ENCODE measurements at places on chromosomes 7 and 10. TPM values are rescaled to one million over a fixed set of nuclear protein-coding genes. Genes with fewer than 3 reads are reported as not detected.
A peak's percentile ranks its signal among the peaks of the same experiment; 100 is the strongest.

Gene HOXA11
- total RNA-seq: 25.0 TPM

- no peaks in the 10 kb centered on the region for H3K27me3 ChIP-seq
- peaks cover 40% of the 10 kb centered on the region for H3K4me1 ChIP-seq
- no peak for DNase-seq
- peak overlapping the region; percentile 30 for H3K27ac ChIP-seq
These were observed 7.9 kb downstream of the STMP1 start for GRCh38 chr7:135670179-135670578.

GRCh38 chr10:15370856-15371701 is at the start of gene FAM171A1:
FAM171A1 (minus strand) TSS chr10:15371289; CDS start chr10:15371052, 237 bp downstream.
- peak; percentile 73 for DNase-seq
- H3K36me3 ChIP-seq: no peaks in the 10 kb centered on the region
- H3K4me1 ChIP-seq: peaks cover 12% of the 10 kb centered on the region

Gene GARIN1A
- total RNA-seq: 3.0 TPM

DNA sequence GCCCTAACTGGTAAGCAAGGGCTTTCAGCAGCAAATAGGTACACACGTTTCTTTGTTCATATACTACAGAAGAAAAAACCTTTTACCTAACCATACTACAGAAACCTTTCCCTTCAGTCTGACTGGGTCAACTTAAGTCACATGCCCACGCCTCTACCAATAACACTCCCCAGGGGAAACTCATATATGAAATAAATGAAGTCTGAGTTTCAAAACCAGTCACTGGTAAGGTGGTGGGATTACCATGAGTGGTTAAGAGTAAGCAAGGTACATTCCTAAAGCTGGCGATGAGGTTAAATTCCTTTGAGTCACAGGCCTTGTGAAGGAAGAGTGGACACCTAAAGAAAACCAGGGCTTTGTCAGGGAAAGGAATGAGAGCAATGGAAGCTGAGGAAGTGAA is 21.4 kb upstream of the KIF20B start:
- no peaks in the 10 kb centered on the region for H3K4me1 ChIP-seq
- no peak overlapping the region for H3K27ac ChIP-seq
- no peaks in the 10 kb centered on the region for H3K27me3 ChIP-seq
- H3K4me3 ChIP-seq: no peak overlapping the region

GRCh38 chr7:22945584-22945983 is 68.3 kb downstream of the HYCC1 start:
- H3K36me3 ChIP-seq: no peaks in the 10 kb centered on the region
- no peak overlapping the region for H3K27ac ChIP-seq
- H3K27me3 ChIP-seq: no peaks in the 10 kb centered on the region
- H3K4me3 ChIP-seq: no peak overlapping the region
- no peaks in the 10 kb centered on the region for H3K4me1 ChIP-seq
- no peak for DNase-seq

Gene SHH
- not detected for total RNA-seq

Gene BLVRA
- total RNA-seq: 101 TPM

- H3K27me3 ChIP-seq: no peaks in the 10 kb centered on the region
- no peaks in the 10 kb centered on the region for H3K36me3 ChIP-seq
- no peaks in the 10 kb centered on the region for H3K4me1 ChIP-seq
- no peak overlapping the region for H3K4me3 ChIP-seq
These were observed 92.7 kb upstream of the AKR1E2 start for GRCh38 chr10:4733150-4733842.

DNA sequence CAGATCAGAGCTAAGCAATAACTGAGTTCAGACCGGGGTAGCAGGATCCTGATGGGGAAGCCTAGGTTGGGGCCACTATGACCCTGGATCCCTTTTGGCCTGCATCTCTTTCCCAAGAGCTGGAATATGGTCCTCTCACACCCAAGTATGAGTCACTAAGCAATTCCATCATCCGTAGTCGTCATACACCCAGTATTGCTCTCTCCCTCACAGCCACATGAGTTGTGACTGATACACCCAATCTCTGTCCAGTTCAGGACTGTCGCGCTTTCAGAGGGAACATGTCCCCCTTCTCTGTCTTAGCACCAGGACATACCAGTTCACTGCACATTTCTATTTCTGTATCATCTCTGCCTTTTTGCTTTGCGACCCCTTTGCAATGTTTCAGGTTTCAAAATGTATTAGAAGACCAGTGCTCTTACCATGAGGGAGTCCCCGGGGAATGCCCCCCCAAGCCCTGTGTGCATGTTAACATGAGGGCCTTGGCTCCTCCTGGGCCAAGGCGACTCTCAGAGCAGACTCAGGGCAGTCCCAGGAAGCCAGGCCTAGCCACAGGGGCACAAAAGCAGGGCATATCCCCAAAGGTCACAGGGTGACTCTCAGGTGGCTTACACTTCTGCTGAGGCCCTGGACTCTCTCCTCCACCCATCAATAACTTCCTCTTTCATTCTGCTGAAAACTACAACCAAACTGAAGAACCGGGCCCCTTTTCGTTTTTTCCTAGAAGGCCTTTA is 75.3 kb upstream of the SAMD8 start:
- H3K4me1 ChIP-seq: no peaks in the 10 kb centered on the region
- peaks cover under 1% of the 10 kb centered on the region for H3K36me3 ChIP-seq
- no peak for DNase-seq

DNA sequence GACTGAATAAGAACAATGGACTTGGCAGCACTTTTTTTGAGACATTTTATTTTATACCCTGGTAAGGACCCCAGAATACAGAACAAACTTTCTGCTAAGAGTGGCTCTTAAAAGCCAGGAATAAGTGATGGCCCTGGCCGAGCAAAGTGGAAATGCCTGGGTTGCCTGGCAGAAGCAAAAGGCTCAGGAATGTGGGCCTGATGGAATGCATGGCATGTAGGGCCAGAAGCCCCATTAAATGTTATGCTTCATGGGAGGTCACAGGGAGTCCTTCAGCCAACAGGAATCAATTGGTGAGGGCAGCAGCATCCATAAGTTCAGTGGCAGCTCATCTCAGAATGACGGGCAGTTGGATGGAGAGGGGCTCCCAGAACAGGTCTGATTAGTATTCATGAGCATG is 301.5 kb upstream of the CACNA2D1 start:
- DNase-seq: no peak
- H3K4me1 ChIP-seq: no peaks in the 10 kb centered on the region
- H3K27me3 ChIP-seq: no peaks in the 10 kb centered on the region
- H3K4me3 ChIP-seq: no peak overlapping the region
- H3K27ac ChIP-seq: no peak overlapping the region
- no peaks in the 10 kb centered on the region for H3K36me3 ChIP-seq

DNA sequence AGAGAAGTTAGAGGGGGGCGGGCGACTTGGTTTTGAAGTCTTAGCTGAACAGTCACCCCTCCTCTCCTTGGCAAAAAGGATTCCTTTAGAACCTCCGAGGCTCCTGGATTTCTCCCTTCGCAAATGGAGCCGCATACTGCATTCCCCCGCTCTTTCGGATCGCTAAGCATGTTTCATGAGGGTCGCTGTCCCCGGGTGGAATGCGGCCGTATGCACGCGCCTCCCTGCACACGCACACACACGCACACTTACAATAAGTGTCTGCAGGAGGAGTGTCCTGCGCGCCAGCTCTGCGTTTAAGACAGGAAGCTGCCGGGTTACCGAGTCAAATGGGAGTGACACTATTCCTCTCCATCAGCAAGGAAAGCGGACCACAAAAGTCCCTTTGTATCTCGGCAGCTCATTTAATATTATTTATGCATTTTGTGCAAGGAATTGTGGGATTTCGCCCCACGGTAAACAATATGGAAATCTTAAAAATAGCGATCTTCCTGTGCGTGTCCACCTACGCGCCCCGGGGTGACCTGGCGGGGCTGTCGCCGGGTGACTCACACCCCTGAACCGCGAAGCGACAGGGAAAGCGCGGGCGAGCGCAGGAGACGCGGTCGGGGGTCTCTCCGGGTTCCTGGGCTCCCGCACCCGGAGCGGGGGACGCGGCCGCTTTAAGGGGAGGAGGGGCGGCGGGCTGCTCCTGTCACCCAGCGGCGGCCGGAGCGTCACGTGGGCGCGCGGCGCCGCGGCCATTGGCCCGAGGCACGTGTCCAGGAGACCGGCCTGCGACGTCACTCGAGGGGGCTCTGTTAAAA is 988 bp upstream of the EN2 start:
- peaks cover 93% of the 10 kb centered on the region for H3K27me3 ChIP-seq
- peaks cover 50% of the 10 kb centered on the region for H3K4me1 ChIP-seq
- DNase-seq: peak; percentile 79
- no peaks in the 10 kb centered on the region for H3K36me3 ChIP-seq
- peak overlapping the region; percentile 52 for H3K4me3 ChIP-seq

DNA sequence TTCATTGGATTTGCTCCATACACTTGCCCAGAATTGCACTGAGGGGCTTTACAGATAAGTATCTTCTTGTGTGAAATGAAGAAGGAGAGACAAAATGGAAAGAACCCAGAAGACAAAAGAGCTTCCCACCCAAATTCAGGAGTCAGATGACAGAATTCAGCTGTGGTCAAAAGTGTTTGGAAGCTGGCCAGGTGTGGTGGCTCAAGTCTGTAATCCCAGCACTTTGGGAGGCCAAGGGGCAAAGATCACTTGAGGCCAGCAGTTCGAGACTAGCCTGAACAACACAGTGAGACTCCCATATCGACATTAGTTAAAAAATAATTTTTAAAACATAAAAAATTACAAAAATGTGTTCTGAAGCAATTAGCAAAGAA is 27.1 kb downstream of the DUSP5 start:
- H3K4me1 ChIP-seq: peaks cover under 1% of the 10 kb centered on the region
- H3K36me3 ChIP-seq: no peaks in the 10 kb centered on the region
- H3K4me3 ChIP-seq: no peak overlapping the region
- H3K27me3 ChIP-seq: no peaks in the 10 kb centered on the region

Gene SPDYE6
- total RNA-seq: not detected

- no peak for DNase-seq
- no peak overlapping the region for H3K4me3 ChIP-seq
- peak overlapping the region; percentile 87 for H3K27ac ChIP-seq
- no peaks in the 10 kb centered on the region for H3K27me3 ChIP-seq
- peaks cover 74% of the 10 kb centered on the region for H3K4me1 ChIP-seq
- H3K36me3 ChIP-seq: peaks cover 5% of the 10 kb centered on the region
These were observed 133.6 kb downstream of the SEMA3C start for GRCh38 chr7:80785276-80785675.

DNA sequence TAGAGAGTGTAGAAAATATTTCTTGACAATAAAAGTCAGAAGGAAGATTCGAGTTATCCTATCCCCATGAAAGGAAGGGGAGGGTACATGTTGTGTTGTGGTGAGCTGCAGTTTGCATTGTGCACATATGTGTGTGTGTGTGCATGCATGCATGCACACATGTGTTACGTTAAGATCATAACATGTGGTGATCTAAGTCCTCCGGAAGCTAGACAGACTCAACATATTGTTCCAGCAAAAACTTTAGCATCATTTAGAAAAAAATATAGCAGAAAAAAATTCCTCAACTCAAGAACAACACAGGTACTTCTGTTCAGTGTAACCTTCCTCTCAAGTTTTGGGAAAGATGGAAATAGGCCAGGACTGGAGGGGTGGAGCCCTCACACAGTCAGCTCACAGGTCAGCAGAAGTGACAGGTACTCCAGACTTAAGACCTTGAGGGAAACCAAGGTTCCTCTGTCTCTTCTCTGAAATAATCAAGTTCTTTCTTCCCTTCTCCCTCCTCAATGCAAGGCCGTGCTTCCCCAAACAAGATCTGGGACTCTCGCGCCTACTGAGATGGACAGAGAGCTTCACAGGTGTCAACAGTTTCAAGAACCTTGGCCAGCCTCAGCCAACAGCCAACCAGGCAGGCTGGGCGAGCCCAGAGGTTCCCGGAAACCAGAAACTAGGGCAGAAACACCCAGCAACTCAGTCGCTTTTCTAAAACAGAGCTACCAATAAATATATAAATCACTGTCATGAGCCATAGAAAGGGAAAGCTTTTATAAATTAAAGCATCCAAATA is 205.2 kb downstream of the FAM107B start:
- H3K27me3 ChIP-seq: no peaks in the 10 kb centered on the region
- no peak for DNase-seq
- no peak overlapping the region for H3K4me3 ChIP-seq

Gene COMTD1
- total RNA-seq: 7.8 TPM

DNA sequence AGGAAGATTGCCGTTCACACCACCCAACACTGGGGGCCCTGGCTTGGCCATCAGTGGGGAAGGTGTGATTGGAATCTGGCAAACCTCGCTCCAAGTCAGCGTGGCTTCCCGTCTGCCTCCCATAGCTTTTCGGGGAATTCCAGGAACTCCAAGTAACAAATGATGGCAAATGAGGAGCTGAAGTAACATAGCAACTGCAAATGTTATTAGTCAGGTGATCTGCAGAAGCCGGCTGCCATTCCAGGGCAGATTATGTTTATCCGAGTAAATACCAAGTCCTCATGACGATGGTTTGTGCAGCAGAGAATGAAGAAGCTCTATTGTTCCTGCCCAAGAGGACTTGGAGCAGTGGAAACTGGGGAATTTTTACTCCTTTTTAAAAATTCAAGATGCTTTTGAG is 270.5 kb upstream of the PODXL start:
- DNase-seq: no peak
- no peaks in the 10 kb centered on the region for H3K36me3 ChIP-seq
- H3K4me3 ChIP-seq: no peak overlapping the region
- peaks cover 17% of the 10 kb centered on the region for H3K4me1 ChIP-seq
- no peaks in the 10 kb centered on the region for H3K27me3 ChIP-seq

DNA sequence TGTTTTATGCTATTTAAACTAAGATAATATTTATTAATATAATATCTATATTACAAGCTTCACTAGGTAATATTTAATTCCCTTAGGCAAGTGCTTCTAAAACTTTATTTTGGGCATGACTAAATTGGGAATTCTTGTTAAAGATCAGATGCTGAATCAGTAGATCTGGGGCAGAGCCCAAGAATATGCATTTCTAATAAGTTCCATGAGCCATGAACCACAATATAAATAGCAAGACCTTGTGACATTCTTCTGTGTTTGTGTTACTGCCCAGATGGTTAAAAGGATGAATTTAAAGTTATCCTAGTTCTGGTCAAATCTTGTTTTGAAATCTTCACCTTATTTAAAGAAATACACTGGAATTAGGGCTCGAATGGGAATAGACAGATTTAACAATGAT is 258.4 kb upstream of the CACNA2D1 start:
- no peak for DNase-seq
- H3K4me3 ChIP-seq: no peak overlapping the region
- H3K27me3 ChIP-seq: no peaks in the 10 kb centered on the region
- H3K27ac ChIP-seq: no peak overlapping the region

Gene STMP1
- total RNA-seq: 20.1 TPM

DNA sequence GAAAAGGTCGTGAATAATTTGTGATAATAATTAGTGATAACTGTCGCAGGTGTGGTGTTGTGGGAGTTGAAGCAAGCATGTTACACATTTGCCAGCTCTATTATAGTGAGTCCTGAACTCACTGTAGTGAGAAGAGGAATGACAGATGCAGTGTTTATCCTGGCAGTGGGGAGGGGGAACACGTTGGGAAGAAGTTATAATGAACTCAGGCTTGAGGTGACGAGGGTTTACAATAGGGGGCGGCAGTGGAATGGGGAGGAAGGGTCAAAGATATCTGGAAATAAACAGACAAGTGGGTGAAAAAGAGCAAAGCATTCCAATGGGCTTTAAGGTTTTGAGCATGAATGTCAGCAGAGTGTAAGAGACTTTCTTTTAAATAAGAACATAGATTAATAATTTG is 49.6 kb downstream of the ITPRID1 start:
- H3K4me3 ChIP-seq: no peak overlapping the region
- no peak overlapping the region for H3K27ac ChIP-seq
- H3K36me3 ChIP-seq: no peaks in the 10 kb centered on the region
- no peaks in the 10 kb centered on the region for H3K4me1 ChIP-seq
- no peaks in the 10 kb centered on the region for H3K27me3 ChIP-seq
- DNase-seq: no peak

GRCh38 chr10:67308912-67309311 is 383.1 kb downstream of the LRRTM3 start:
- DNase-seq: no peak
- no peak overlapping the region for H3K4me3 ChIP-seq
- H3K4me1 ChIP-seq: no peaks in the 10 kb centered on the region
- no peak overlapping the region for H3K27ac ChIP-seq

Data from sigmoid colon (tissue), 7 donors.